ENCODE measurements at places on chromosomes 2 and 18.

- no peak for DNase-seq
Observed at GRCh38 chr2:99956232-99957030, 186.0 kb downstream of the AFF3 start.

DNA sequence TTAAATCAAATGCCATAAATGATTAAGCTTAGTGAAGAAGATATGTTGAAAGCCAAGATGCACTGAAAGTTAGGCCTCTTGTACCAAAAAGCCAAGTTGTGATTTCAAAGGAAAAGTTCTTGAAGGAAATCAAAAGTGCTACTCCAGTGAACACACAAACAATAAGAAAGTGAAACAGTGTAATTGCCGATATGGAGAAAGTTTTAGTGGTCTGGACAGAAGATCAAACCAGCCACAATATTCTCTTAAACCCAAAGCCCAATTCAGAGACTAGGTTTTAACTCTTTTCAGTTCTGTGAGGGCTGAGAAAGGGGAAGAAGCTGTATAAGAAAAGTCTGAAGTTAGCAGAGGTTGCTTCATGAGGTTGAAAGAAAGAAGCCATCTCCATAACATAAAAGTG is 101.8 kb upstream of the RPE start:
- DNase-seq = no peak

GRCh38 chr18:47748847-47749599 is 181.4 kb downstream of the SMAD2 start:
- DNase-seq = peak; percentile 87

DNA sequence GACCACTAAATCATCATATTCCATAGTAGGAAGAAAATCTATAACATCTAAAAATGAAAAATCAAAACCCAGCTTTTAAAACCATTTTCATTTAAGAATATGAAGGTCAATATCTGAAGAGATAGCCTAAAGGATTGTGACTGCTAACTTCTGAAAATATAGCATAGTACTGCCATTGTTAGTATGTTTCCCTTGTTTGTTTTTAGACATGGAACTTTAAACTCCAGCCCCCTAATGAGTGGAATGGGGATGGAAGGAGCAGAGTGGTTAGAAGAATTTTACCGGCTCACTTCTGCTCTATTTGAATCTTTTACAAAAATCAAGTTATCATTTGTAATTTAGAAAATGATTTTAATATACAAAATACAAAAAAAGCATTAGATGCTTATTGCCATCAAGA is 169.0 kb downstream of the CD226 start:
- no peak for DNase-seq

DNA sequence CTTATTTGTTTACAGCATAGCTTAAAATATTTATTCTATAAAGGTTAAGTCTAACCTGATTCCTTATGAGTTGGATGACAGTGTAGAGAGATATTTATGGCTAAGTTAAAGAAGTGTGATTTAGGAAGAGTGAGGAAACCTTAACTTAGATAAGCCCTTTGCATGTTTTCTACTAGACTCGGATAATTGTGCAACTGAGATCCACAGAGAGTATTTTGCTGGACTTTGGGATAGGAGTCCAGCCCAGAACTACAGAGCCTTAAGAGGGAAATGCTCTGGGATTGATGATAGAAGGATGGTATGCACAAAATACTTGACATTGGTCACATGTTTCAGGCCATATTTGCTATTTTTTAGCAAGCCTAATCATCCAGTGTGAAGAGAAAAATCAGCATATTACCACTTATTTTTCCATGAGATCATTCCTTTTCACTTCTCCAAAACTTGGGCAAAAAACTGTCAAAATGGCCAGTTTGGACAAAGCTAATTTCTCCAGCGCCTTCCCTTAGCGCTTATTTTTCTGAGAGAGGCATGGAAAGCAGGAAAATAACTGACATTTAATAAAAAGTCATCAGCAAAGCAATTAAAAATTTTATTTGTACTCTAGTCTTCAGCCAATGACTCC is 3.1 kb downstream of the CD28 start:
- DNase-seq = no peak

GRCh38 chr18:13909141-13909940 is 6.0 kb downstream of the MC2R start:
- no peak for DNase-seq

- DNase-seq = no peak
Observed at GRCh38 chr2:42457011-42457410, 36.8 kb downstream of the KCNG3 start.

DNA sequence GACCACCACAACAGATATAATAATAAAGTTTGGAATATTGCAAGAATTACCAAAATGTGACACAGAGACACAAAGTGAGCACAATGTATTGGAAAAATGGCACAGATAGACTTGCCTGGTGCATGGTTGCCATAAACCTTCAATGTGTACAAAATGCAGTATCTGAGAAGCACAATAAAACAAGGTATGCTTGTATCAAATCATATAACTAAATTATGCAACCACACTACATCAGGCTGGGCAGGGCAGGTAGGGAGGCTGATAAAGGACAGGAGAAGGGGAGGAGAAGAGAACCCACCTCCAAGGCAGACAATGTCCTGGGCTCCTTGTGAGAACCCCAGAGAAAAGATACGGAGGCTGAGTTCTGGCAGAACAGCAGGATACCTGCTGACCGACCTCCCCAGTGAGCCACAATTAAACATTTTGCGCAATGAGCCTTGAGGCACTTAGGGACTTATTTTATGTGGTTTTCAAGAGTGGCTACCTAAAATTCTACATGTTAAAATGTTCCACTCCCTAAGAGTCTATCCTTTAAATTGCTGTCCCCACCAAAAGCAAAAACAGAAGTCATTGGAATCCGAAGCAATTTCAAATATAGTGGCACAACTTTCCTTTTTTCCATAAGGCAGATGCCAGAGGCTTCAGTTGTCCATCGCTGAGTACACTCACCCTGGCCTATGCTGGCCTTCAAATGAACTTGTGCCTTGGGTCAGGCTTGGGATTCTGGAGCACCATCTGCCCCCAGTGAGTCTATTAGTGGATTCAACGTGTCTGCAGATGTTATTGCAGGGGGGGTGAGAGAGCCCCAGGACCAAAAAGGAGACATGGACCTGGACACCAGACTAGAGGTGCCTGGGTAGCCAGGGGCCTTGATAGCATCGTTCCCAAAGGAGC is 16.8 kb downstream of the WDFY1 start:
- DNase-seq = no peak

DNA sequence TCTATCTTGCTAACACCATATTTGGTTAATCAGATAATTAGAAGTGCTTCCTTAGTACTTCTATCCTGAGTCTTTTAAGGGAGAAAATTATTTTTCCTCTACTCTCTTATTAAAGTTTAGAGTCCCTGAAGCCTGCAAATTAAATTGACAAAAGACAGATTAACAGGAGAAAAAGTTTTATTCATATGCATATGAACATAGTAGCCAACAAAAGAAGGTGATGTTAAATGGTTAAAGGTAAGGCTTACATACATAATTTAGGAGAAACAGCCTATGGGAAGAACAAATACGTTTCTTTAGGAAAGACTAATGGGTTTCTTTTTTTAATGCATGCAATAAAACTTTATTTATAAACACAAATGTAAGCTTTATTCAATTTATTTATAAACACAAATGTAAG is 805.0 kb downstream of the CPS1 start:
- no peak for DNase-seq

DNA sequence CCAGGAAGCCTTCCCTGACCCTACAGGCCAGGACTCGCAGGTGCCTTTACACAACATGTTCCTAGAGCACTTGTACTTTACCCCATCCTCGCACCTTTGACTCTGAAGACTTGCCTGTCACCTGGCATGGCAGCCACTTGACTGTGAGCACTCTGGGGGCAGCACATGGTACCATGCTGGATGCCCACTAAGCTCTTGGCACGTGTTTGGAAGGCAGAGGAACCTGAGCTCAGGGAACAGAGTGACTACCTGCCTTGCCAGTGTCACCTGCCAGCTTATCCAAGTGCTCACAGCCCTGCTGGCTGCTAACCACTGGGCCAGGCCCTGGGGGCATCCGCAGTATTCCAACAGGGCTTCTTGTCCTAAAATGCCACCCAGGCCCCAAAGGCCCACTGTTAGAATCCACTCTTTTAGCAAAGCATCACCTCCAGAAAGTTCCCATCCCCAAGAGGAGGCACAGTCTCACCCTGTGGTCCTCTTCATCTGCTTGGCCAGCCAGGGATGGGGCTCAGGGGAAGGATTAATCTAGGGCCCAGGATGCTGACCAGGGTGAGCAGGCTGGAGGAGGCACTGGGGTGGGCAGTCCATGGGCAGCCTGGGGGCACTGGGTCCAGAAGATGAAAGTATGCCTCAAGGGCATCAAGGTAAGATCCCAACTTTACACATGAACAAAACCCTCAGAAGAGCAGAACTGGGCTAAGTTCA is 57.0 kb downstream of the ZBTB7C start:
- DNase-seq = no peak

DNA sequence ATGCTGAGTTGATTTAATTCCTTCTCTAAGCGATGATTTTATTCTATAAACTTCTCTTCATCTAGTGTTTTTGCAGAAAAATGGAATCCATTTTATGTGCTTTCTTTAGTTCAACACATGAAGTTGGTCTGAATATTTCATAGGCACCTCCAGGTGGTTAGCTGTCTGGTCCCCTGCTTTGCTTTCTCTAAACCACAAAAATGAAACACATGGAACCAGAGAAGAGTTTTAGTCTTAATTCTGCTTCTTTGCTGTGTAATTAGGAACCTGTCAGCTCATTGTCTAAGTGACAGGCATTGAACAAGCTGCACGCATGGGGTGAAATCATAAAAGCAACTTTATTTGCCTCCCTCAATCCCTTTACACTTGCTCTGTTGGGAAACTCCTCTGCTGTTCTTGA is 150.4 kb downstream of the PIK3C3 start:
- no peak for DNase-seq
